ENCODE measurements at places on chromosomes 2 and 18. TPM values are rescaled to one million over a fixed set of nuclear protein-coding genes. Genes with fewer than 3 reads are reported as not detected.

- H3K4me3 ChIP-seq, result no peak overlapping the region
- no peaks in the 10 kb centered on the region for H3K4me1 ChIP-seq
- no peaks in the 10 kb centered on the region for H3K36me3 ChIP-seq
- DNase-seq, result no peak
- no peak overlapping the region for H3K27ac ChIP-seq
These were observed 166.9 kb downstream of the GBX2 start for GRCh38 chr2:236001166-236001828.

DNA sequence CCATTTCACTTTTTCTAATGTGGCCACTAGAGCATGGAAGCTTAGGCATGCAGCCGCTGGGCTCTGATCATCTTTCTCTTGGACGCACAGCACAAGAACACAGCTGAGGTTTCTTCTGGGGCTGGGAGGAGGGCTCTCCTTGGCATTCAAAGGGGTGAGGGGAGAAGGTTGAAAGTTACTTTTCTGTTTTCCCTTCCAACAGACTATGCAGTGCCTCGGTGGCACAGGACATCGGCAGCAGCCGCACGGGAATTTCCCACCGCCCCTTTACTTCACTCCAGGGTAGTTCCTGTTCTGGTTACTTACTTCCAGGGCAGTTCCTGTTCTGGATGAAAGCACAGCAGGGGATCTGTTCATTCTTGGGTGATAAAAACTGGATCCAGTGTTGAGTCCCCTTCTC lies 18.9 kb upstream of the MAL start:
- DNase-seq, result no peak
- H3K27ac ChIP-seq, result no peak overlapping the region
- no peaks in the 10 kb centered on the region for H3K4me1 ChIP-seq
- H3K27me3 ChIP-seq, result no peaks in the 10 kb centered on the region
- H3K36me3 ChIP-seq, result no peaks in the 10 kb centered on the region
- no peak overlapping the region for H3K4me3 ChIP-seq

GRCh38 chr2:103167599-103167998 lies 405.8 kb downstream of the TMEM182 start:
- no peaks in the 10 kb centered on the region for H3K27me3 ChIP-seq
- DNase-seq, result no peak
- H3K4me3 ChIP-seq, result no peak overlapping the region
- no peaks in the 10 kb centered on the region for H3K4me1 ChIP-seq
- H3K27ac ChIP-seq, result no peak overlapping the region
- H3K36me3 ChIP-seq, result no peaks in the 10 kb centered on the region

GRCh38 chr2:24107-24506 lies 22.2 kb downstream of the FAM110C start:
- peaks cover 20% of the 10 kb centered on the region for H3K4me1 ChIP-seq
- H3K4me3 ChIP-seq, result no peak overlapping the region
- H3K27ac ChIP-seq, result no peak overlapping the region
- no peaks in the 10 kb centered on the region for H3K36me3 ChIP-seq
- no peaks in the 10 kb centered on the region for H3K27me3 ChIP-seq

DNA sequence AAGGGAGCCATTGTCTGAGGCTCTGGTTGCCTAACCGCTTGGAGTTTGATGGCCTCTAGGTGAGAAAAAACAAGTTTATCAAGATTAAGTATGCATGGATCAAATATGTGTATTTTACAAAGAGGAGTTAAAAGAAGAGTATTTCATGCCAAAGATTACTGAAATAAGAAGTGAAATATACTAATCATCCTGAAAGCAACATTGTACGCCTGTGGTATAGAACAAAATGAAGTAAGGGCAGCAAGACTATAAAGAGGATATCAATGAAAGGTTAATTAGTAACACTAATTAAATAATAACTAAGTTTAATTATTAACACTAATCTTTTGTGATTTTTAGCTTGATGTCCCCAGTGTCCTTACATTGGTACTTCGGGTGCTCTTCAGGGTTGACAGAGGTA lies 276.7 kb downstream of the CALCRL start:
- DNase-seq, result no peak
- H3K36me3 ChIP-seq, result no peaks in the 10 kb centered on the region
- no peak overlapping the region for H3K4me3 ChIP-seq
- no peak overlapping the region for H3K27ac ChIP-seq
- H3K27me3 ChIP-seq, result no peaks in the 10 kb centered on the region

DNA sequence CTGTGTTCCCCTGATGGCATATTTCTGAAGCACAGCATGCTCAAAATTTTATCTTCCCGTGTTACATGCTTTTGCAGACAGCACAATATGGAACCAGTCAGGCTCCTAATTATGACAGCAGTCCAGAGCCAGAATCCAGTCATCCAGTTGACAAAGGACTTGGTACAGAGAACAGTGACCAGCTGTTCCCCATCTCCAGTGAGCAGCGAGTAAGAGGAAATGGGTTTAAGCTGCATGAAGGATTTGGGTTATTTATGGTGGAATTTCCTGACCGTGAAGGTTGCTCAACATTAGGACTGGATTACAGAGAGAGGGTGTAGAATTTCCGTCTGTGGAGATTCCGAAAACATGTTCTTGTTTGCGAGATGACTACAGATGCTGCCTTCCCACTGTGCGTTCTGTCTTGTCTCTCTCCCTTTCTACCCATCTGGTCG lies 24.4 kb downstream of the SGPP2 start:
- DNase-seq, result no peak
- no peak overlapping the region for H3K27ac ChIP-seq
- H3K4me3 ChIP-seq, result no peak overlapping the region
- H3K36me3 ChIP-seq, result no peaks in the 10 kb centered on the region

- peaks cover under 1% of the 10 kb centered on the region for H3K4me1 ChIP-seq
- DNase-seq, result no peak
- H3K4me3 ChIP-seq, result no peak overlapping the region
- H3K36me3 ChIP-seq, result no peaks in the 10 kb centered on the region
- H3K27me3 ChIP-seq, result no peaks in the 10 kb centered on the region
These were observed 21.7 kb upstream of the APCDD1 start for GRCh38 chr18:10432781-10433180.

DNA sequence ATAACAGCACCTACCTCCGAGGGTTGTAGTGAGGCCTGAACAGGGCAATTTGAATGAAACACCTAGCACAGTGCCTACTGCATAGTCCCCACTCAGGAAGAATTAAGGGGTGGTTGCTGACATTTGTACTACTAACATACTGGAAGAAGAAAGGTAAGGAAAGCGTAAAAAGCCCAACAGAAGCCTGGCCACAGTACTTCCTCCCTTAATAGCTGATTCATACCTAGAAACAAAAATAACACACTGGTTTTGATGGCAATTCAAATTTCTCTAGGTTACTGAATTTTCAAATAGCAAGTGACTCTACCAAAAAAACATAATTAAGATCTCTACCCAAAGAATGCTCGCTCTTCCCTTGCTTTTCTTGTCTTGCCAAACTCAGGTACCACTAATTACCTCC lies 16.2 kb downstream of the SUCLG1 start:
- no peaks in the 10 kb centered on the region for H3K4me1 ChIP-seq
- H3K27me3 ChIP-seq, result no peaks in the 10 kb centered on the region
- no peak overlapping the region for H3K4me3 ChIP-seq
- peaks cover 60% of the 10 kb centered on the region for H3K36me3 ChIP-seq

DNA sequence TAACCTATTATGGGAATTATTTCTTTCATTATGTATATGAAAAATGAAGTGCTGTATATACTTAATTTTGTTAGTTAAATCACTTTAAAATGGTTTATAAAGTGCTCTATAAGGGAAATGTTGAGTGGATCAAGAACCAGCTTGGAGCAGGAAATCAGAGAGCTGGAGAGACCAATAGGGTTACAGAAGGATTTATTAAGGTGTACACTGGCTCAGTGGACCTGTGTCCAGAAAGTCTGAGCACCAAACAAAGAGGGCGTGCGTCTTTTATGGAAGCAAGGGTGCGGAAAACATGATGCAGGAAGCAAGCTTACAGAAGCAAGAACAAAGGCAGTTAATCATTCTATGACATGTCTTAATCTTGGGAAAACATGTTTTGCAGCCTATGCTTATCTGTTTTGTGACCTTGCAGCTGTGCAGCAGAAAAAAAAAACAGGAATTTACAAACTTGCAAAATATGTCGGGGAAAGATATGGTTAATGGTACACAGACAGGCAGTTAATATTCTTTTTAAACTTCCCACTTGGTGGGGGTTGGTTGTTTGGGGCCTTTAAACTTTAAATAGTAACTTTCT lies 65.2 kb upstream of the SLC35G4 start:
- H3K36me3 ChIP-seq, result no peaks in the 10 kb centered on the region
- H3K4me1 ChIP-seq, result 0 out of 2 replicates have a peak, but pooled peaks cover 2% of the 10 kb centered on the region

DNA sequence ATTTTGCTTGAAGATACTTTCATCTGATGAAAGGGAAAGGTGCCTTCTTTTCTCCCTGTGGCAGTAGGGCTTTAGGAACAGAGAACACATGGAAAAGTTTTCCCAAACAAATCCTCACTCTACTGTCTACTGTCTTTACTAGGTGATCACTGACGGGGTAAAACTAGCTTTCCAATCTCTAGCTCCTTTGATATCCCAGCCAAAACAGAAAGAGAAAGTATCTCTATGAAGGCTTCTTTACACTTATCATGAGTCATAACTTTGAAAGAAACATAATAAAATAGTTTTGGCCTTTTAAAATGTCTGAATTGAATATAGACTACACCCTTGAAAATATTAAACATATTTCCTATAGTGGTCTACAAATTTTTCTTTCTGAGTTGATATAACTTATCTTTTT lies 214.5 kb downstream of the DSEL start:
- no peaks in the 10 kb centered on the region for H3K27me3 ChIP-seq
- H3K4me3 ChIP-seq, result no peak overlapping the region
- DNase-seq, result no peak
- no peaks in the 10 kb centered on the region for H3K36me3 ChIP-seq
- H3K4me1 ChIP-seq, result no peaks in the 10 kb centered on the region

GRCh38 chr2:239811806-239812560 lies 213.2 kb downstream of the NDUFA10 start:
- no peak for DNase-seq
- no peak overlapping the region for H3K27ac ChIP-seq
- H3K36me3 ChIP-seq, result no peaks in the 10 kb centered on the region
- H3K4me1 ChIP-seq, result peaks cover 4% of the 10 kb centered on the region

The CTNNA2 gene
- total RNA-seq, result not detected

The GREB1 gene
- total RNA-seq, result 4.4 TPM

The SRD5A2 gene
- total RNA-seq, result 0.04 TPM

The FSIP2 gene
- not detected for total RNA-seq

The IL36G gene
- total RNA-seq, result not detected

The TMEM37 gene
- not detected for total RNA-seq

All from Karpas-422 (cell line).